Stimulated activated CD4-positive, alpha-beta T cell treated with anti-CD3 and anti-CD28 coated beads, Interleukin-1b, Interleukin-23, amount 100 ng/mL, for 4 hours (primary cell): ENCODE measurements at places on chromosomes 12 and 14.

DNA sequence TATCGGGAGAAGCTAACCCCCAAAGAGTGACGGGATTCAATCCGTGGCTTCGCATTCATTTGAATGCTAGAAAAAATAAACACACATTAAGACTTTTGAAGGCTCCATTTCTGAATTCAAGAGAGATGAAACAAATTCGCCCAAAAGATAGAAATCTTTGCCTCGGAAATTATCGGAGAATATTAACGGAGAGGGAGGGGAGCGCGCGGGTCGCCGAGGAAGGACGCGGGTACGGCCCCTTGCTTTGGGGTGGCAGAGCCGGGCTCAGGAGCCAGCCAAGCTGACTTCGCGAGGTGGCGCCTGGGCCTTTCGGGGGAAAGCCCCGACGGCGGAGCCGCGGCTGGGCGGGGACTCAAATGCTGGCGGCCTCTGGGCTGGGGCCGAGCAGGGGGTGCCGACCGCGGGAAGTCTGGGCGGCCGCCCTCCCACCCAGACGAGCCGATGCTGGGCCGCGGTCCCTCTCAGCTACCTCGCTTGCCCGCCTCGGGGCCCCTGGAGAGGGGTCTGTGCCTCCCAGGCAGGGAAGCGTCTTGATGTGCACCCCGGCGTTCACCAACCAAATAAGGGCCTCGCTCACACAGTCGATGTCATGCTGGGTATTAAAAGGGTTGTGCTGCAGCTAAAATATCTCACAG lies 14.7 kb downstream of the NKX2-1 start:
- DNase-seq = no peak

- no peak for DNase-seq
Measured at GRCh38 chr12:120093592-120094355, 22.8 kb downstream of the RAB35 start.

DNA sequence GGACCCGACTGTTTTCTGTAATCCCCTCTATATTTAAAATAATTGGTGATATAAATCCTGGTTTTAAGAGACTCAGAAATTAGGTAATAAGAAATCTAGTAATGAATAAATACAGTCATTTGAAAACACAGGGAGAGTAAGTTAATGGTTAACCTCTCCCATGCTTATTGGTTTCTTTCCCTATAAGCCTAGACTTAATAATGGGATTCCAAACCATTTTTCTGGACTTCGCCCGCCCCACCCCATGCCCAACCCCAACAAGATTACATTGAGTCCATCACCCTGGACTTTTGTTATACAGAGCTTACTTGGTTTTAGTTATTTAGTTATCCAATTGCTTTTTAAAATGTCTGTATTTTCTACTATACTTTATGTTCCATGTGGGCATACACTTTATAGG lies 98.7 kb downstream of the WIF1 start:
- no peak for DNase-seq

GRCh38 chr12:70853326-70853725 lies 67.2 kb downstream of the PTPRR start:
- DNase-seq = no peak

- DNase-seq = no peak
Measured at GRCh38 chr12:65649126-65649525, 175.2 kb upstream of the HMGA2 start.

GRCh38 chr14:51873221-51873893 lies 12.9 kb downstream of the GNG2 start:
- no peak for DNase-seq

- DNase-seq = no peak
Measured at GRCh38 chr14:21486640-21487087, 9.7 kb downstream of the TOX4 start.

- no peak for DNase-seq
Measured at GRCh38 chr14:87321548-87321947, 671.4 kb downstream of the GALC start.

GRCh38 chr12:56591126-56591525 lies 39.0 kb downstream of the BAZ2A start:
- DNase-seq = no peak

GRCh38 chr12:29346769-29347421 lies 34.1 kb downstream of the ERGIC2 start:
- no peak for DNase-seq

GRCh38 chr12:65603438-65604351 lies 220.6 kb upstream of the HMGA2 start:
- DNase-seq = no peak

DNA sequence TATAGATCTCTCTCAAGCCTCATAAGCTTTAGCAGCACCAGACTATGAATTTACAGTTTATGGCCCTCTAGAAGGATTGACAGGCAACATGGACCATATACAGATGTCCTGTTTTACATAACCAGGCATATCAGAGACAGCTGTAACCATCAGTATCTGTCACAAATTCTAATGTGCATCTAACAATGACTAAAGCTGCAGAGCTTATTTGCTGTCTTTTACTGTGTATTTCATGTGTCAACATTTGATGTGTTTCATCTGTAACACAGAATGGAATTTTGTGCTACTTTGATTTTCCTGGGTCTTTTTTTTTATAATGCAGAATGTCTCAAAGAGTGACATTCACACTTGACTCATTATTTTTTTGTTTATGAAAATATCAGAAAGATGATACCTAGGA lies 348.3 kb downstream of the SLC16A7 start:
- DNase-seq = no peak

GRCh38 chr14:33404054-33404453 lies 465.4 kb downstream of the NPAS3 start:
- DNase-seq = no peak

DNA sequence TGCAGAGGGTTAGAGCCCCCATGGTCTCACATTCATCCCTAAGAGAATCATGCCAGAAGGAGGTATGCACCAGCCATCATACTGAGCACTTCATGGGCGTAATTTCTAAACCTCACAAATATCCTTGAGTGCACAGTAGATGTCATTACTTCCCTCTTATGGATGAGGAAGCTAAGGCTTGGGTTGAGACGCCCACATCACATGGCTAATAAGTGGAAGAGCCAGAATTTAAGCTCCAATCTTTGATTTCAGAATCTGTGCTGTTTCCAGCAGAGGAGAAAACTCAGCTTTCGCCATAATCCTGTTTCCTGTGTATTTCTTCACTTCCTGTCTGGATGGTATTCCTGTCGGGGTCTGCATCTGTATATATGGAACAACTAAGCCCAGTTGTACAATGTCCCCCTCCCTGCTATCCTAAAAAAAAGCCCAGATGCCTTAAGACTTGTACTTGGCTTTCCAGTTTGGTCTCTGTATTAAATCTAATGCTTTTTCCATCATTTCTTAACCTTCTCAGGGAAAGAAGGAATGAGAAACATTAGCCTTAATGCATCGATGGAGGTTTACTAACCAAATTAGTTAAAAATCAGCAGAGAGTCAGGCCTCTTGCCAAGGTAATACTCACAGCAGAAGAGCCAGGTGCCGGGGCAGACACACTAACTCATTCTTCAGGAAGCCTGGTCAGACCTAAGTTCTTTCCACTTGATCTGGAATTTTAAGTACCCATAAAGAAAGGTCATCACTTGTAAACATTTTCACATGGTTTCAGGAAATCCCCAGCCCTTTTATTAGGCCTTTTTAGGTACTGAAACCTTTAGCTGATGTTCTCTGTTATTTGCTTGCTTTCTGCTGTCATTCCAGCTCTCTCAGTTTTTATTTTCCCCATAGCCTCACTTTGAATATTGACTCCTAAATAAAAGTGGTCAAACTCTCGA lies 5.3 kb downstream of the ISCU start:
- no peak for DNase-seq

DNA sequence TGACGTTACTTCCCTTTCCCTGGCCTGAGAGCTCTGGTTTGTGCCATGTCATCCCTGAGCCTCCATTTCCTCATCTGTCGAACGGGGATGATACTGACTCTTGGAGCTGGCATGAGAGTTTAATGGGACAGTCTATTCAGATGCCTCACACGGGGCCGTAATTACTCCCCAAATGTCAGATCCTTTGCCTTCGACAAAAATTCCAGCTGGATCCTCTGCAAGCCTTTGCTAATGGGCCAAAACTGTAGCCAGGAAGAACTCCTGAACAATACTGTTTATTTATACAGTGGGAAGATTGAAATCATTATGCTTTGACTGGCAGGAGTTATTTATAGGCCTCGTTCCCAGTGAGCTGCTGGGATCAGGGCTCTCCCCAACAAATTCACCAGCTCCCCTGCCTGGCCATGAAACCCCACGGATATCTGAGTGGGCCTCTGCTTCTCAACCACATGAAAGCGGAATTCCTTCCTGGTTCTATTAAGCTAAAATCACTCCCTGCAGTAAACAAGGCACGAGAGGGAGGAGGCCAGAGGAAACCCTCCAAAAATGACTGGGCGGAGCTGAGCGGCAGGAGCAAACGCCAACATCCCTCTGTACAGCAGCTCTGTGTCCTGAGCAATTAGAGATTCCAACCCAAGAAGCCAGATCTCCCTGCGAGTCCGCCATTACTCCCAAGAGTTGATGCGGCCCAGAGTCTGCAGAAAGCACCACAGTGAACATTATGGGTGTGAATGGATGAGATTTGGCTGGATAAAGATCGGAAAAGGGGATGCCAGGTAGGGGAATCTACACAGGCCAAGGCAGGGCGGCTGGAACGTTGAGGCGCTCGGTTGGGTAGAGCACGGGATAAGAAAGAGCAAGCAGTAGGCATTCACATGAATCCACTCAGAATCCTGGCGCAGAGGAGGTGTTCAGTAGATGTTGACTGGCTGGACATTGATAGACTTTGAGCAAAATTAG lies 326.1 kb downstream of the BCL11B start:
- DNase-seq = no peak
